ENCODE measurements at places on chromosomes 6 and 20. TPM values are rescaled to one million over a fixed set of nuclear protein-coding genes. Genes with fewer than 3 reads are reported as not detected.

- H3K36me3 ChIP-seq, result no peaks in the 10 kb centered on the region
- peak overlapping the region; percentile 78 for H3K27ac ChIP-seq
- no peaks in the 10 kb centered on the region for H3K4me1 ChIP-seq
- H3K27me3 ChIP-seq, result no peaks in the 10 kb centered on the region
- no peak overlapping the region for H3K4me3 ChIP-seq
These were observed 129.7 kb upstream of the BTN3A2 start for GRCh38 chr6:26235302-26235670.

OR2H1 gene
- not detected for total RNA-seq

- no peak overlapping the region for H3K4me3 ChIP-seq
- DNase-seq, result no peak
- H3K4me1 ChIP-seq, result no peaks in the 10 kb centered on the region
These were observed 33.1 kb upstream of the KCNB1 start for GRCh38 chr20:49515586-49515985.

DNA sequence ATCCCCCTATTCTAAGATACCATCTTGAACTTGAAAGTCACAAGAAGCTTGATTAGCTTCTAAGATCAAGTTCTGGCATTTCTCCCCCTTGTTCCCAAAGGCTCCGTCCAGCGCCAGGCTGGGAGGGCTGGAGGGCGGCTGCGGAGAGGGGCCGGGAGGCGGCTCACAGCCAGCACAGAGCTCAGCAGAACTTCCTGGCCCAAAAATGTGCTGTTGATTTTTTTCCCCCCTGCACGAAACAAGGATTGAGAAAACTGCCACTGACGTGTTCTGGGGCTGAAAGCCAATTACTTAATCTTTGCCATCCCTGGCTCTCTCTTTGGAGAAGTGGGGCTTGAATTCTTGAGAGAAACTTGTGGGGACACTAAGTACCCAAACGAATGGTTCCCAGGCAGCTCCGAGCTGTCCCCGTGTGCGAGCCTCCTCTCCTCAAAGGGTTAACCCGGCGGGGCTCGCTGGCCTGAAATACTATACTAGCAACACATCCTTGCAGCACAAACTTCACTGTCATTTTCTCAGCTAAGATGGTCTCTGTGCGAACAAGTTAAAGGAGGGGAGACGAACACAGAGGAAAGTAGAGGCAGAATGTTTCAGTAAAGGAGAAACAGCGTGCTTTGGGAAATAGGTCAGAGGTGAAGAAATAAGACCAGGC, 452 bp downstream of the TRAF3IP2 start:
- peak; percentile 92 for DNase-seq
- H3K4me1 ChIP-seq, result peaks cover 19% of the 10 kb centered on the region
- H3K27me3 ChIP-seq, result no peaks in the 10 kb centered on the region
- no peaks in the 10 kb centered on the region for H3K36me3 ChIP-seq
- peak overlapping the region; percentile 62 for H3K4me3 ChIP-seq

DNA sequence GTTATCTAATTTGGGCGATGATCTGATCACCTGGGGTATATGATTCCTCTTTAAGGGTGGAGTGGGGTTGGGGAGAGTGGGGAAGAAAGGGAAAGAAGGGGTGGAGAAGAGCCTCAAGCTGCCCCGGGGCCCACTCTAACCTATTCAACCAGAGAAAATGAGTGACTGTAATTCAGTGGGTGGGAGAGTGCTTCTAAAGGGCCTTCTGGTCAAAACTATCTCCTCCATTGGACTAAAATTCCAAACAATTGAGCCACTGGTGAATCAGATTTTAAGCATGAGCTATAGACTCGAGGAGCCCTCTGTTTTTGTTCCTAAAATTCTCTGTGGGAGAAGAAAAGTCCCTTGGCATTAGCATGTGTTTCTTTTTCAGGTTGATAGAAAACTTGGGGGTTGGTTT, 296.8 kb downstream of the CLIC5 start:
- no peak overlapping the region for H3K4me3 ChIP-seq
- no peaks in the 10 kb centered on the region for H3K4me1 ChIP-seq
- no peak overlapping the region for H3K27ac ChIP-seq

RUNX2 gene
- total RNA-seq, result 2.4 TPM

OR12D1 gene
- total RNA-seq, result not detected

DNA sequence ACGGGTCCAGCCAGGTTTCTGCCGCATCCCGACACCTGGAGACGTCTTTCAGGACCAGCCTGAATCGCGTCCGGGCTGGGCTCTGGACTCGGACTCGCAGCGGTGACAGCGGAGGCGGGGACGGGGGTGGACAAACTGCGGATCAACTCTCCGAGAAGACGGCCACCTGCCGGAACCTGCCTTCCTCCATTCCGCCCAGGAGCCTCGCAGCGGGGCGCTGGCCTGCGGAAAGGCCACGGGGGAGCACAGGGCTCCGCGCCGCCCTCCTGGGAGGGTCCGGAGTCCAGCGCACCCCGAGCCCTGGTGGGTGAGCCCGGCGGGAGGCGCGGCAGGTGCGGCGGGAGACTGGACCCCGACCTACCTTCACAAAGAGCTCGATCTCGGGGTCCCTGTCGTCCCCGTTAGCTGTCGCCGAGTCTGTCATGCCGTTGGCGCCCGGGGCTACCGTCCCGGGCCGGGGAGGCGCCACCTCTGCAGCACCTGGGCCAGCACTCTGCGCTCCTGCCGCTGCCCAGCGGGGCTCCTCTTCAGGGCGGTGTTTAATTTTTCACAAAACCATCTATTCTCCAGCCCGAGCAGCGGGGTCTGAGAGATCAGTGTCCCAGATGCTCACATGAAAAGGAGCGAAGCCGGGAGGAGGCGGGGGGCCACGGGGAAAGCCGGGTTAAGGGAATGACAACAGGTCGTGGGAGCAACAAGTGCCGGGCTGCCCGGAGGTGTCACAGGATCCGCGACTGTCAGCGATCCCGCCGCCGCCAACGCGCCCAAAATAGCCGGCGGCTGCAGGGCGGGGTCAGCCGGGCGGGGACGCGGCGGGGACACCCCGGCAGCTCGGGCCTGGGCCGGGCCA, at the start of gene CLIC5:
Gene CLIC5, minus strand, starts transcription at position 742 of the 850 bp plus-strand sequence. Its CDS starts 318 bp downstream, at position 424.
- H3K27me3 ChIP-seq, result no peaks in the 10 kb centered on the region
- DNase-seq, result no peak
- peak within 1 kb of the TSS; percentile 31 for H3K4me3 ChIP-seq
- peak within 1 kb of the TSS; percentile 1 for H3K27ac ChIP-seq

GRCh38 chr6:116766506-116767176, 1.1 kb upstream of the FAM162B start:
- H3K27me3 ChIP-seq, result no peaks in the 10 kb centered on the region
- no peaks in the 10 kb centered on the region for H3K36me3 ChIP-seq
- no peaks in the 10 kb centered on the region for H3K4me1 ChIP-seq
- no peak for DNase-seq
- H3K27ac ChIP-seq, result no peak overlapping the region

HTR1E gene
- not detected for total RNA-seq

GRCh38 chr20:20683481-20684321, 28.7 kb downstream of the RALGAPA2 start:
- H3K27me3 ChIP-seq, result no peaks in the 10 kb centered on the region
- H3K4me1 ChIP-seq, result no peaks in the 10 kb centered on the region
- no peak for DNase-seq
- H3K27ac ChIP-seq, result no peak overlapping the region
- H3K4me3 ChIP-seq, result no peak overlapping the region
- H3K36me3 ChIP-seq, result no peaks in the 10 kb centered on the region

SLC17A3 gene
- not detected for total RNA-seq

GRCh38 chr6:84762220-84763002, 2.0 kb downstream of the TBX18 start:
- peaks cover 12% of the 10 kb centered on the region for H3K27me3 ChIP-seq
- peak overlapping the region; percentile 11 for H3K4me3 ChIP-seq
- no peaks in the 10 kb centered on the region for H3K4me1 ChIP-seq

DNA sequence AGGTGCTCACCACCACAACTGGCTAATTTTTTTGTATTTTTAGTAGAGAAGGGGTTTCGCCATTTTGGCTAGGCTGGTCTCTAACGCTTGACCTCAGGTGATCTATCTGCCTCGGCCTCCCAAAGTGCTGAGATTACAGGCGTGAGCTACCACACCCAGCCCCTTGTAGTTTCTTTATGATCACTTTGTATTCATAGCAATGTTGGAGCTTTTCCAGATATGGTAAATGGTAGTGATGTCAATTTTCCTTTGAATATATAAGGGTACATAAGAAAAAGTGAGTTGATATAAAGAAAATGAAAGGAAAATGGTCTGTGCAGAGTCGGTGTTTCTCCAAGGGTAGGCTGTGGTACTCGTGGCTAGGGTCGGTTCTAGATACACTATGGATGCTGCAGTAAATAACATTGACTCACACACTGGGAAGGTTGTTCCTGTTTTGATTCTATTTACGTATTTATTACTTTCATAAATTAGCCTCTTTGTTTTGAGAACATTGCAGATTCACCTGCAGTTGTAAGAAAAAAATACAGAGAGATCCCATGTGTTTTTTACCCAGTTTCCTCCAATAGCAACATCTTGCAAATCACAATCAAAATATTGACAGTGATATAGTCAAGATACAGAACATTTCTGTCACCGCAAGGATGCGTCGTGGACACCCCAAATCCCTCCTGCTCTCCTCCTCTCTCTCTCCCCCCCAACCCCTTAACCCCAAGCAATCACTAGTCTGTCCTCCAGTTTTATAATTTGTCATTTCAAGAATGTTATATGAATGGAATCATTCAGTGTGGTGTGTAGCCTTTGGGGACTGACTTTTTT, 2.5 kb downstream of the ZNF831 start:
- no peak overlapping the region for H3K27ac ChIP-seq
- no peak for DNase-seq
- H3K4me3 ChIP-seq, result no peak overlapping the region
- no peaks in the 10 kb centered on the region for H3K4me1 ChIP-seq
- H3K27me3 ChIP-seq, result no peaks in the 10 kb centered on the region

BPIFB1 gene
- total RNA-seq, result not detected

- H3K27me3 ChIP-seq, result no peaks in the 10 kb centered on the region
- no peak overlapping the region for H3K4me3 ChIP-seq
- no peaks in the 10 kb centered on the region for H3K4me1 ChIP-seq
- no peaks in the 10 kb centered on the region for H3K36me3 ChIP-seq
These were observed 133.1 kb upstream of the BACH2 start for GRCh38 chr6:90429713-90430112.

All from uterus (tissue), 4 donors.